Stimulated activated CD8-positive, alpha-beta memory T cell treated with anti-CD3 and anti-CD28 coated beads, Interleukin-4, amount 100 ng/mL, for 4 hours (primary cell): ENCODE measurements at places on chromosomes 5 and 9.

GRCh38 chr5:125005266-125005665 lies 258.8 kb upstream of the ZNF608 start:
- no peak for DNase-seq

GRCh38 chr5:127746756-127747155 lies 43.6 kb downstream of the CCDC192 start:
- DNase-seq: no peak

DNA sequence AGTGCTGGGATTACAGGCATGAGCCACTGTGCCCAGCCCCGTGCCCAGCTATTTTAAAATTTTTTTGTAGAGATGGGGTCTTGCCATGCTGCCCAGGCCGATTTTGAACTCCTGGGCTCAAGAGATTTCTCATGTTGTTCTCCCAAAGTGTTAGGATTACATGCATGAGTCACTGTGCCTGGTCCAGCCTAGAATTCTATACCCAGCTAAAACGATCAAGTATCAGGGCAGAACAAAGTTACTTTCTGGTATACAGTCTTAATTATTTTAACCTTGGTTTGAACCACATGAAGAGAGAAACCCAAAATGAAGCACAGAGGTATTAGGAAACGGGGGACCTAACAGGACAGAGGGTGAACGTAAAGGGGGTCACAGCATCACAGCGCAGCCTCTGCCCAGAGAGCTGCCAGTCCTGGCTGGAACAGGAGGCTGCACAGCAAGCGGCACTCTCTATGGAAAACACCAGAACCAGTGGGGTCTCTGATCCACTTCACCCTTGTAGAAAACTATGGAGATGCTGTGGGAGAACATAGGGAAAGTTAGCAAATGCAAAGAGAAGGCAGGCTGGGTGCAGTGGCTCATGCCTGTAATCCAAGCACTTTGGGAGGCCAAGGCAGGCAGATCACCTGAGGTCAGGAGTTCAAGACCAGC lies 10.2 kb downstream of the SQSTM1 start:
- no peak for DNase-seq

DNA sequence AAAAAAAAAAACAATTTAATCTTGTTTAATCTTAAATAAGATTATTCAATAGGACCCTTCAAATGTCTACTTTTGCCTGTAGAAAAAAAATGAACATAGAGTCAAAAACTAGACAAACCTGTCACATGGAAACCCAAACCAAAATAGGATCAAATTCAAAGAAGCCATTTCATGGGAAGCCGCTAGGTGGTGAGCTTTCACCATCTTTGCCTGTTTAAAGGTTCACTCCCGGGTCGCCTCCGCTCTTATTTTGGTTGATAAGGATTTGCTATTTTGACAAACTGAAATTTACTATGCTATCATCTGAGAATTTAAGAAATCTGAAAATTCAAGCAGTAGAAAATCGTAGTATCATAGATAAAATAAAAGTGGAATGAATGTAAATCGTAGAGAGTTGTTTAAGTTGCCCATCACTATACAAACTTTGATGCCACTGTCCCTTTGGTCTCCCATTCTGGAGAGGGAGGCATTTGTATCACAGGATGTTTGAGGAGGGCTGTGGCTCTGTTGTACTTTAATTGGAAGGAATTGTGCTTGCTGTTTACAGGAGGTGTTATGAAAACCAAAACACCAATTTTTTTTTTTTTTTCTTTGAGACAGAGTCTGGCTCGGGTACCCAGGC lies 43.5 kb upstream of the DNAH5 start:
- DNase-seq: no peak

DNA sequence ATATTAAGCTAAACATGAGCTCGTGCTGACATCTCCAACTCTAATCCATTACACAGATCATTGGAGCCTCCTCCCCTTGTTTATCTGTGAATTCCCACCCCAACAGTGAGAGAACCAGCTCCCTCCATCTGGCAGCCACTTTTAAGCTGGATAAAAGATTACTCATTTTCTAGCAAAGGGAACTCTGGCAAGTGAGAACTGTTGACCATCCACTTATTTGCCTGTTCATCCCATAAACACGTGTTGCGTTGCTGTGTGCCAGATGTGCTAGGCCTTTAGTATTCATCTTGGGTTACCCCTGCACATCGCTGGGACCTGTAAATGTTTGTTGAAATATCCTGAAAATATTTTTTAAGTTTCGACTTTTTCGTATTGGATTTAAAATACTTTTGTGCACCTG lies 2.4 kb upstream of the TOR1A start:
- no peak for DNase-seq

GRCh38 chr9:3441197-3441816 lies 84.5 kb downstream of the RFX3 start:
- DNase-seq: no peak
